Stimulated activated CD4-positive, alpha-beta T cell treated with anti-CD3 and anti-CD28 coated beads, TNF-alpha, amount 100 ng/mL, for 24 hours (primary cell): ENCODE measurements at places on chromosomes 2 and 18.

DNA sequence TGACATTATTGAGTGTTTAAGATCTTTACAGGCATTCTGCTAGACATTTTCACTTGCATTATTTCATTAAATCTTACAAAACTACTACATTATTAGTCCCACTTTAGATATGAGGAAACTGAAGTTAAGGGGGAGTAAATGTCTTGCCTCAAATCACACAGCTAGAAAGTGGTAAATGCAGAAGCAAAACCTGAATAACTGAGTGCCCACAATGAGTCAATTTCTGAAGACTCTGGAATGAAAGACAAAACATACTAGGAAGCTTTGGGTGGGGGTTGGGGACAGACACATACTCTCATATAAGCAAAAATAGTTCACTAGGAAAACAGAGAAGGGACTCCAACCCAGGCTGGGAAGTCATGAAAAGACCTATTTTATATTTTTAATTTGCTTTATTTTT is 214.4 kb upstream of the LRATD1 start:
- DNase-seq = no peak

- no peak for DNase-seq
Measured at GRCh38 chr2:195505701-195506100, 151.3 kb upstream of the SLC39A10 start.

DNA sequence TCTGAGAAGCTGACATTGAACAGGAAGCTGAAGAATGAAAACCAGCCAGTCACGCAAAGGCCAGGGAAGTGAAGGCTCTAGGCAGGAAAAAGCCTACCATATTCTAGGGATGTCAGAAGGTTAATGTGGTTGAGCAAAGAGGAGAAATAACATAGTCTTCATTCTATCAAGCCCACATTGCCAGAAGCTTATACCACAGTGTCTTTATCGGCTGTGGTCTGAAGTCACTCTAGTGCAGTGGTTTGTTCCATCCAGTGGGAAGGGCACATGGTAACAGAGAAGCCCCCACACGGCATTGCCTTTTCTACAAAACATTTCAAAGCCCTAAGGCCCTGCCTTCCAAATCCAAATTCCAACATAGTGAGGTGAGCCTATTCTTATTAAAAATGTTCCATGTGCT is 311.3 kb downstream of the TNS1 start:
- no peak for DNase-seq

DNA sequence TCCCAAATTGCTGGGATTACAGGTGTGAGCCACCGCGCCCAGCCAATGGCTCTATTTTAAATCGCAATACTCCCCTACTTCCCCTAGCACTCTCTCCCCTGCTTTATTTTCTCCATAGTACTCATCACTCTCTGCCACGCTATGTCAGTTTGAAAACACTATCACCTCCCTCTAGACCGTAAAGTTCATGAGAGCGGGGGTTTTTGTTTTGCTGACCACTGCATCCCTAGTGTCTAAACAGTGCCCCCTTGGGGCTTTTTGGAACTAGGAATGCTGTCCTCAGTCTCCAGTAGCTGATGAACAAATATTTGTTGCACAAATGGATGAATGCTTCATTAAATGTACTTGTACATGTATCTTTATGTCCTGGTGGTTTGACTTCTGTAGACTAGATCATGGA is 44.1 kb downstream of the ATOH8 start:
- DNase-seq = no peak

GRCh38 chr2:236346366-236346765 is 82.2 kb upstream of the ASB18 start:
- no peak for DNase-seq

- no peak for DNase-seq
Measured at GRCh38 chr2:8378016-8378810, 303.6 kb upstream of the ID2 start.

DNA sequence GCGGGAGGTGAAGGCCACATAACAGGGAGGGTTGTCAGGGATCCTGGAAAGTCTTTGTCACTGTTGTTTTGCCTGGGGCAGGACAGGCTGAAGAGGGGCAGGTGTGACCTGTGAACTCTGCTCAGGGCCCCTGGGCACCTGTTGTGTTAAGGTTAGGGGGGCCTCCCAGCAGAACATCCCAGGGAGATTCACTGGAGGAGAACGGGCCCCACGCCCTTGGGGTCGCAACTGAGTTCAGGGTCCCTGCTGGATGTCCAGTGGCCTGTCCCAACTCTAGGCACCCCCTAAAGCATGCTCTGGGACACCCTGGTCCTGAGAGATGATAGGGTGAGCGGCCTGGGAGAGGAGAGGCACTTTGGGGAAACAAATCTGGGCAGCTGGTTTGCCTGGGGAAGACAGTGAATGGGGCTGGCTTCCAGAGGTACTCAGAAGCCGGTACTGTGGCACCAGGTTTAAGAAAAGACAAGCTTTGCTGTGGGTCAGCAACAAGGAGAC is 22.9 kb downstream of the GPR35 start:
- no peak for DNase-seq

- DNase-seq = no peak
Measured at GRCh38 chr2:59528525-59528924, 1024.9 kb downstream of the BCL11A start.

DNA sequence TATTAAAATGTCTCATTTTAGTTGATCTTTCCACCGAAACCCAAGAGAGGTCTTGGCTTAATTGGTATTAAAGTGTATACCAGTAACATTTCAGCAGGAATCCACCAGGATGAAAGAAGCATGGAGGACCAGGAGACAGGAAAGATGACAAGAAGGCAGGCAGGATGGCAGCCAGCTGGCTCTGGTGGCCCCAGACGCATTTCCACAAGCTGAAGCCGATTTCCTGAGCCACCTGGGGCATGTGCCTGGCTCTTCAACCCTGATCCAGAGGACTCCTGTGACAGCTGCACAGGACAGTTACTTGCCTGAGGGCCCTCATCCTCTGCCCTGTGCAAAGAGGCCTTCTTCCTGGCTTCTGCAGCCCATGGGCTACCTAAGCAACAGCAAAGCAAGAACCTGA is 56.9 kb upstream of the NFU1 start:
- DNase-seq = no peak

GRCh38 chr2:108409768-108410167 is 32.0 kb downstream of the SULT1C4 start:
- DNase-seq = no peak

GRCh38 chr2:208798698-208799097 is 392.1 kb downstream of the PTH2R start:
- DNase-seq = no peak

DNA sequence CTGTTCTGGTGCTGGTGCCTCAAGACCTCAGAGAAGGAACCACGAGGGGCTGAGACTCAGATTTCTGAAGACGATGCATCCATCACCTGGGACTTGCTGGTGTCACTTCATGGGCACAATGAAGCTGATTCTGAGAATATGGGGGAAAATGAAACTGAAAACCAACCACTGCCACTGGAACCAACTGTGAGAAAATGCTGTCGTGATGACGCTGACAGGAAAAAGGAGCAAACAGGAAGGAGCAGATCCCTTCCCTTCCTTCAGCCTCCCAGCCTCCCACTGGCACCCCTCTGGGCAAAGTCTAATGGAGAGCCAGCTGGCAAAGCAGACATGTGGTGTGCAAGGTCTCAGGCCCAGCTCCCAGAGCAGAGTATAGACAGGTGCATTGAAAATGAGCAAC is 109.7 kb downstream of the FOXI3 start:
- DNase-seq = no peak

- no peak for DNase-seq
Measured at GRCh38 chr2:165044505-165045303, 89.4 kb upstream of the SLC38A11 start.

DNA sequence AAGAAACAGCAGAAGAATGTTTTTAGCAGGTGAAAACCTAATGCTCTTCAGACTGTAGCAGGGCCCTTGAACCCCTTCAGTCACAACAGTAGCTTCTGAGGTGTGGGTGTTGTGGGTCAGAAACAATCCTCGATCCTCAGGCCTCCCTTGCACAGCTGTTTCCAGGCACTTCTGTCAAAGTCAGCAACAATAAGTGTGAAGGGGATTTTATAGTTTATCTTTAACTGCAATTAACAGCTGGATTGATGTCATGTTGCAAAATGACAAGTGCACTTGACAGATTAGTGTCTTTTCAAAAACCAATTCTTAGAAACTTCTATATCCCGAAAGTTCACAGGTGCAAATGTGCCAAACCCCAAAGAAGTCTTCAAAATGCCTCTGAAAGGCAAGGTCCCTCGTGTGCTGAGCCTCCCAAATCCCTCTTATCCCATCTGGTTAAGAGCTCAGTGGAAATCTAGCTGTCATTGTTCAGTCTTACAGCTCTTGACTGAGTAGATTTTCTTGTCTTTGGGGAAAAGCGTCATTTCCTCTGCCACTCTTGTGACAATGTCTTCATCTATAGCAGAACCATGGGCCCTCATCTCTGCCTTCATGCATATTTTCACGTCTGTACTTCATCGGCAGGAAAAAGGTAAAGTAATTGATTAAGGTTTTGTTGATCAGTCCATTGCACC is 29.6 kb downstream of the M1AP start:
- no peak for DNase-seq

DNA sequence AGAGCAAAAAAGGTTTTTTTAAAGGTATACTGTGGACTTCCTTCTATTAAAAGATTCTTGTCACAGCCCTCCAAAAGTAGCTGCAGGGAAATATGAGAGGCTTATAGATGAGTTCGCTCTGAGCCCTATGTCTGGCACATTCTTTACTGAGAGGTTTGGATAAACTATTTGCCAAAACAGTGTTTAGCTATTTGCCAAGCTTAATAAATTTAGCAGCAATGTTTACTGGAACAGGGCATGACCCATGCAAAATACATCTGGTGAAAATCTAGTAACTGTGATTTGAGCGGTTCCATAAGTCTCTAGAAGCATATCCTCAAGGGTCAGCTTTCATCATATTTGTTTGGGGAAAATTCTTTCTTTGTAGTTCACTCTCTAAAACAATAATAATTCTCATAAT is 1696.7 kb upstream of the PIK3C3 start:
- no peak for DNase-seq

DNA sequence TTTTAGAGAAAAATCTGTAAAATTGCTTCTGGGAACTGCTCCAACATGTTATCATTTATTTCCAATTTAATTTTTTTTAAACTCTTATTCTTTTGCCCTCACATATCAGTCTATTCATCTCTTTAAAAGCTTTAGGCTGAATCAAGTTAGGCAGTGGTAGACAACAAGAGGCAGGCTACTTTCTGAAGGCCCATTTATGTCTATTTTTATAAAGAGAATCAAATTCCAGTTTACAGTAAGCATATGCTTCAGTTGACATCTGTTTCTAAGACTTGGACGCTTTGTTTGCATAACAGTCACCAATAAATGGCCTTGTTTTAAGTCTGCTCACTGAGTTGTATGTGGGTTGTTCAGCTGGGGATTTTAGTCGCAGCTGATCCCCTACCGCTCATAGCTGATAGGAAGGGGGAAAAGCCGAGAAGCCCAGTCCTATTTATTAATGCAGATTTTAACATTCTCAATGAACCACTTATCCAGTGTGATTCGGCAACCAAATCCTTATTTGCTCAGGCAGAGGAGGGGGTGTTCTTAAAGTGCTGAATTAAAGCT is 260.4 kb upstream of the SIX3 start:
- no peak for DNase-seq

- no peak for DNase-seq
Measured at GRCh38 chr18:64132871-64133270, 16.0 kb downstream of the LINC00305 start.

DNA sequence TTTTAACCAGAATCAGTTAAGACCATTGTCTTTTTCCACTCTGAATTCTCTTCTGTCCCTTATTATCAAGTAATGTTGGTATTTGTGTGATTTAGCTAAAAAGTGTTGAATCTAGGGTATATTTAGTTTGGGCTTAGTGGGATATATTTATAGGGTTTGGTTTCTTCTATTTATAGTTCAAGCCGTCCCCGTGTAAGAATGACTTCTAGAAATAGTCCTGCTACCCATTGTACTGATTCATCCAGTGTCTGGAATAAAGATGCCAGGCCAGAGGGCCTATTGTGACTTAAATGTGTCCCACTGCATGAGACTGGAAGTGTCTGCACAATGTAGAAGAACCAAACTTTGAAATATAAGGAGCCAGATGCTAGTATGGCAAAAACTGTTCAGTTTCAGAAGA is 364.8 kb downstream of the TNS1 start:
- DNase-seq = no peak
